ENCODE measurements at places on chromosomes 13 and 19.

- peak; percentile 72 for DNase-seq
These were observed 1397.4 kb upstream of the SPRY2 start for GRCh38 chr13:81738364-81738763.

GRCh38 chr13:84413016-84413415 lies 530.7 kb upstream of the SLITRK1 start:
- DNase-seq, result peak; percentile 16

GRCh38 chr13:40665126-40666044 lies 1.1 kb downstream of the FOXO1 start:
- peak; percentile 26 for DNase-seq

DNA sequence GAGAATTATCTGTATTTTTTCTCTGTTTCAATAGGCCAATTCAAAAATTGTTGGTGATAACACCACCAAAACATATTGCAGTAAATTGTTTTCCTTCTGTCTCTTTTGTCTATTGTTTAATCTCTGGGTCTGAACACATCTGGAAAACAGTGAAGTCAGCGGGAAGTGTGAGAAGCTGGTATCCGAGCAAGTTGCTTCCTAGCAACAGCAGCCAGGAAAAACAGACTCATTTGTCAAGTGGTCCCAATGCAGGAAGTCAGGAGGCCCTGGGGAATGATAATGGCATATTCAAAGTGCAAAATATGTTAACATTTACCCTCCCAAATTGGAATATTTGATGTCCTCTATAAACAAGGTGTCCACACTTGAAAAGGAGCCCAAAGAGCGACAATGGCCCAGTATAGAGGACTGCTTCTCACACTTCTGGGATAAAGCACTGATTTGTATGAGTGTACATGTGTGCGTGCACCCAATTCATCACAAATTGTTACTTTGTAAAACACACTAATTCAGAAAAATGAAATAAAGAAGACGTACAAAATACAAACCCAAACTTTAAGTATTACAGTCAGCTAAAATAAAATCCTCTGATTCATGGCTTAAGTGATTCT lies 515.0 kb downstream of the TBC1D4 start:
- DNase-seq, result no peak

DNA sequence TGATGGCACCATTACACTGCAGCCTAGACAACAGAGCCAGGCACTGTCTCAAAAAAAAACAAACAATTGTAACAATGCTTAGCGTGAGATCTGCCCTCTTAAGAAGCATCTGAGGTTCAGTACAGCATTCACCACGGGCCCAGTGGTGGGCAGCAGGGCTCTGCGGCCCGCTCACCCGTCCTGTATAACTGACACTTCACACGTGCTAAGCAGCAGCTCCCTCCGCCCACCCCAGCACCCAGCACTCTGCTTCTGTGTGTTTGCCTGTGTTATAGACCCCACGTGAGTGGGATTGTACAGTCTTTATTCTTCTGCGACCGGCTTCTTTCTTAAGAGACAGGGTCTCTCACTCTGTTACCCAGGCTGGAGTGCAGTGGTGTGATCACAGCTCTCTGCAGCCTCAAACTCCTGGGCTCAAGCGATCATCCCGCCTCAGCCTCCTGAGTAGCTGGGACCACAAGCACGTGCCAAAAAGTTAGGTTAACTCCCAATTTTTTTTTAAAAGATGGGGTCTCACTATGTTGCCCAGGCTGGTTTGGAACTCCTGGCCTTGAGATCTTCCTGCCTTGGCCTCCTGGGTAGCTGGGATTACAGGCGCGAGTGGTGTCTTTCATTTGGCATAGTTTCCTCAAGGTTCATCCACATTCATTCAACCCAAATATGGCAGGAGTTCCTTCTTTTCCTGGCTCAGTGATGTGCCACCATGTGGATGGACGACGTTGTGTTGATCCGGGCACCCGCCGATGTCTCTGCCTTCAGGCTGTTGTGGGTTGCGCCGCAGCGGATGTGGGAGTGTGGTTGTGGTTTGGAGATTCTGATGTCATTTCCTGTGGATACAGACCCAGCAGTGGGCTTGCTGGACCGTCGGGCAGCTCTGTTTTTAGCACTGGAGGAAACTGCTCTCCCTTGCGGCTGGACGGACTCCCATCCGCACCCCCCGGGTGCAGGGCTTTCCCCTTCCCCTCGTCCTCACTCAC lies 170.0 kb downstream of the KDM4B start:
- peak; percentile 57 for DNase-seq
